ENCODE measurements at places on chromosomes 6 and 20. TPM values are rescaled to one million over a fixed set of nuclear protein-coding genes. Genes with fewer than 3 reads are reported as not detected.
A peak's percentile ranks its signal among the peaks of the same experiment; 100 is the strongest.

GRCh38 chr6:70956191-70956450, 739 bp downstream of the B3GAT2 start:
- no peaks in the 10 kb centered on the region for H3K36me3 ChIP-seq
- H3K27me3 ChIP-seq = peaks cover 56% of the 10 kb centered on the region
- H3K27ac ChIP-seq = no peak overlapping the region
- H3K4me3 ChIP-seq = peak overlapping the region; percentile 53
- no peak for DNase-seq

DNA sequence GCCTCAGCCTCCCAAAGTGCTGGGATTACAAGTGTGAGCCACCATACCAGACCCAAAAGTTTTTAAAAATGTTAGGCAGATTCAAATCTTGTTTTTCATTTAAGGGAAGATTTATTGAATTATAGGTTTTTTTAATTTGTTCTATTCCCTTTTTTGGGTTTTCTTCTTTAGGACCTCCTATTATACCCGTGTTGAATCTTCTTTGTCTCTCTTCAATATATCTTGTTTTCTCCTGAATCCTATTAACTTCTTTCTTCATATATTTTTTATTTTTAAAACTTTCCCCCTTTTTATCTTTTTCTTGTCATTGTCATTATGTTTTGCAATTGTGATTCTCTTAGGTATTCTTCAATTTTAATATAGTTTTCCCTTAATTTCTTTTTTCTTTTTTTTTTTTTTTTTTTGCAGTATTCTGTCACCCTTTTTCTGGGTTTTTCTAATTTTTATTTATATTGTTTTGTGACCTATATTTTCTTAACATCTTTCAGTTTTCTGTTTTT, 45.9 kb upstream of the NOP56 start:
- H3K4me1 ChIP-seq = no peaks in the 10 kb centered on the region
- no peak overlapping the region for H3K4me3 ChIP-seq
- H3K36me3 ChIP-seq = no peaks in the 10 kb centered on the region
- no peak for DNase-seq
- no peak overlapping the region for H3K27ac ChIP-seq

DNA sequence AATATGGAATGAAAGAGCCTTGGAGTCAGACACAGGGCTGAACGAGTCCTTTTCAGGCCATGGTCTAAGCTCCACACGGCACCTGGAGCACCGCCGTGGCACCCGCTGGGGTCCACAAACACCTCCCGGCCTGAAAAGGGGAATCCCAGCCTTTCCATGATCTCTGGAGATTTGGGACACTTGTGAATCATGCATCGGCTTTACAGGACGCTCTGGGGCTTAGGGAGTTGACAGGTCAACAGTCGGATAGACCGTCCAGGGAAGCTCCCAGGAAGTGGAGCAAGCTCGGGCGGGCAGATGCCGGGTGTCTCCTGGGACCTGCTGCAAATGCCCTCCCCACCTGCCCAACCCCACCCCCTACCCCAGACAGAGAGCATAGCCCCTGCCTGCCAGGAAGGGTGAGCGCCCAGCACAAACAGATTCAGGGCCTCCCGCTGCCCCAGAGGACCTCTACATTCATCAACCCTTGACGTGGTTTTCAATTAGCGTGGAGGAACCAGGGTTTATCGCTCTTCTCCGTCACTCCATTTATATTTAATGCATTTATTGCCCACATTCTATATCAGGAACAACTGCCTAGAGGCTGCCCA, 53.6 kb downstream of the YTHDF1 start:
- H3K36me3 ChIP-seq = no peaks in the 10 kb centered on the region
- no peak overlapping the region for H3K27ac ChIP-seq
- no peak overlapping the region for H3K4me3 ChIP-seq
- H3K4me1 ChIP-seq = no peaks in the 10 kb centered on the region

- DNase-seq = no peak
- H3K27me3 ChIP-seq = peaks cover 3% of the 10 kb centered on the region
- H3K27ac ChIP-seq = no peak overlapping the region
- H3K36me3 ChIP-seq = no peaks in the 10 kb centered on the region
- H3K4me3 ChIP-seq = no peak overlapping the region
Measured at GRCh38 chr6:44594481-44594880, 207.0 kb downstream of the CDC5L start.

DNA sequence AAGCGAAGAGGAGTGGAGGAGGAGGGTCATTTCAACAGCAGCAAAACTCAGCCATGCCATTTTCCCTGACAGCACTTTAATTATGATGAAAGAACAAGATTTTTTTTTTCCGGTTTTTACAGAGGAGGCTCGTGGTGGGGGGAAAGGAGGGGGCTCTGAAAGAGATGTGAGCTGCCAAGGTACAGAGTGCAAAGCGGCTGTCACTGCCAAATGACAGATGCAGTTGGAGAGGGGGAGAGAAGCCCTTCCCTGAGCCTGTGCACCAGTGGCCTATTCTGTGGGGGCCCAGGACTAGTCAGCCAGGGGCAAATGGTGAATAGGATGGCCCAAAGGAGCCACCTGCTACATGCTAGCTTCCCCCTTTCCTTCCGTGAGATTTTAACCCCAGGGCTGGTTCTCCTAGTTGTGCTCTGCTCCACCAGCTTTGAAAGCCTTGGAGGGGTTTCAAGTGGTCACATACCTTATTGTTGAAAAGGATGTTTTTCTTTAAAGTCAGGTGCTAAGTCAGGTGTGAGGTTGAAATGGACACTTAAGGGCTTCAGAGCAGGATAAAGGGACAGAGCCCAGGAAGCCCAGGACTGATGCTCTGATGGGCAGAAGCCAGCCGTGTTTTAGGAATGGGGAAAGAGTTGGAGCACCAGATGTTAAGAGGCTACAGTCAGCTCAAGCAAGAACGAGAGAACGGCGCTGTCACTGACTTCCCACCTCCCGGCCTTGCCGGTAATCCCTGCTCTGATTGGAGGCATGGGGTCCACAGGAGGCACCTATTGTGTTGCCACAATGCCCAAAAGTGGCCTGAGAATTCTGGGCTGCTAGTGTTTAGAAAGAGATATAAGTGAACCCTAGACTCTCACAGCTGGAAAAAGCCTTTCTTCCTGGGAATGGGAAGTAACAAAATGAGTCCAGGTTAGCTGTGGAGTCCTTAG, 24.8 kb downstream of the GNAS start:
- DNase-seq = no peak
- no peak overlapping the region for H3K4me3 ChIP-seq
- H3K27ac ChIP-seq = no peak overlapping the region
- H3K36me3 ChIP-seq = no peaks in the 10 kb centered on the region
- H3K27me3 ChIP-seq = no peaks in the 10 kb centered on the region

- DNase-seq = no peak
- H3K36me3 ChIP-seq = no peaks in the 10 kb centered on the region
- peak within 1 kb of the TSS; percentile 62 for H3K4me3 ChIP-seq
Measured at GRCh38 chr20:768426-768978, at the start of gene SLC52A3. Gene SLC52A3, minus strand, starts transcription at chr20:768500. Its CDS starts 2,726 bp downstream, at chr20:765774.

DNA sequence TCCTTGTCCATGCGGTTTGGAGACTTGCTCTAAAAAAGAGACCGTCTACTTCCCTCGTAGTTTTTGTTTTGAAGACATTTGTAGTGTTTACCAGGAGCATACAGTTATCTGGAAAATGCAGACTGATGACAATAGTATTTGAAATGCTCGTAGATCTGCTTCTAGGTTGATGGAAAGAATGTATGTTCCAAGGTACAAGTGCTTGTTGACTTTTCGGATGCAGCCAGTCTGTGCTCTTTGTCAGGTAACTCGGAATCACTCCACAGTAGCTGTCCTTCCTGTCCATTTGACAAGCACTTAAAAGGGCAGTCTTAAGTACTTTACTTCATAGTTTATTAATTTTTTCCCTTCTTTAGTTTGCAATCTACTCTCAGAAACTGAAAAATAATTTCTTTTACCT, 194.8 kb downstream of the ESR1 start:
- no peaks in the 10 kb centered on the region for H3K27me3 ChIP-seq
- DNase-seq = no peak
- no peaks in the 10 kb centered on the region for H3K36me3 ChIP-seq
- no peaks in the 10 kb centered on the region for H3K4me1 ChIP-seq

DNA sequence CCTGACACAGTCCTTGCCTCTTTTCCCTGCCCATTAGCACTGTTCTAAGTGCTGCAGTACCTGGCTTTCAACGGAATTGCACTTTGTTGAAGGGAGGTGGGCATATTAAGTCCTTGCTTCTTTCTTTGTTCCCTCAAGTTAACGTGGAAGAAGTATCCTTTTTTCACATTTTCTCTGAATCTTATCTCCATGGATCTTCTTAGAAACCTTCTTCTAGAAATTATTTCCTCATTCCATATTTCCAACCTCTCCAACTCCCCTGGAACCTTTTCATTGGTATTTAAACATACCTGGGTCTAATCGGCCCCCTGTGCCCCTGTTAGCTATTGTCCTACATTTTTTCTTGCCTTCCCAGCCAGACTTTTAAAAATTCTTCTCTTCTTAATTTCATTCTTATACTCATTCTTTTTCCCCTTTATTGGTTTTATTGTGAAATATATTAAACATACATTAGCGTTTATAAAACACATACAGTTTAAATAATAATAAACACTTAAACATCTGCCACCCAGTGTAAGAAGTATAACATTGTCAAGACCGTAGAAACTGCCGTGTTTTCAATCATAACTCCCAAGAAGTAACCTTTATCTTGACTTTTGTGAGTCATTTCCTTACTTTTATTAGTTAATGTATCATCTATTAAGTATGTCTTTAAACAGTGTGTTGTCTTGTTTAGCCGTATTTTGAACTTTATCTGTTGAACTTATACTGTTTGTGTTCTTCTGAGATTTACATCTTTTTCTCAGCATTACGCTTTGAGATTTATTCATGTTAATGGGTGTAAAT, 118.2 kb downstream of the CDKAL1 start:
- H3K4me3 ChIP-seq = no peak overlapping the region
- DNase-seq = no peak
- H3K27ac ChIP-seq = no peak overlapping the region
- H3K36me3 ChIP-seq = no peaks in the 10 kb centered on the region
- H3K27me3 ChIP-seq = no peaks in the 10 kb centered on the region

- peak overlapping the region; percentile 35 for H3K27ac ChIP-seq
- no peaks in the 10 kb centered on the region for H3K36me3 ChIP-seq
- no peak overlapping the region for H3K4me3 ChIP-seq
- DNase-seq = peak; percentile 48
- no peaks in the 10 kb centered on the region for H3K27me3 ChIP-seq
Measured at GRCh38 chr6:53437557-53438202, 88.9 kb upstream of the ELOVL5 start.

DNA sequence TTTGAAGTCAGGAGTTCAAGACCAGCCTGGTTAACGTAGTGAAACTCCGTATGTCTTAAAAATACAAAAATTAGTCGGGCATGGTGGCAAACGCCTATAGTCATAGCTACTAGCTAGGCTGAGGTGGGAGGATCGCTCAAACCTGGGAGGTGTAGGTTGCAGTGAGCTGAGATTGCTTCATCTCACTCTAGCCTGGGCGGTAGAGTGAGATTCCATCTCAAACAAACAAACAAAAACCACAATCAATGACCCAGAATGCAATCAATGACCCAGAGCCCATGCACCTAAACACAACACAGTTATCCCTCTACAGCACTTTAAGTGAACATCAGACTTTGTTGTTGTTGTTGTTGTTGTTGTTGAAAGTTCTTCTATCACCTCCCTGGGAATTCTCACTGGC, 77.9 kb downstream of the MYB start:
- no peak for DNase-seq
- no peaks in the 10 kb centered on the region for H3K4me1 ChIP-seq
- no peak overlapping the region for H3K27ac ChIP-seq
- no peaks in the 10 kb centered on the region for H3K36me3 ChIP-seq
- peaks cover 7% of the 10 kb centered on the region for H3K27me3 ChIP-seq

- no peaks in the 10 kb centered on the region for H3K36me3 ChIP-seq
- H3K27ac ChIP-seq = peak overlapping the region; percentile 87
- no peak for DNase-seq
- H3K4me3 ChIP-seq = no peak overlapping the region
- H3K4me1 ChIP-seq = peaks cover 52% of the 10 kb centered on the region
Measured at GRCh38 chr20:62601172-62601571, 41.1 kb upstream of the SLCO4A1 start.

DNA sequence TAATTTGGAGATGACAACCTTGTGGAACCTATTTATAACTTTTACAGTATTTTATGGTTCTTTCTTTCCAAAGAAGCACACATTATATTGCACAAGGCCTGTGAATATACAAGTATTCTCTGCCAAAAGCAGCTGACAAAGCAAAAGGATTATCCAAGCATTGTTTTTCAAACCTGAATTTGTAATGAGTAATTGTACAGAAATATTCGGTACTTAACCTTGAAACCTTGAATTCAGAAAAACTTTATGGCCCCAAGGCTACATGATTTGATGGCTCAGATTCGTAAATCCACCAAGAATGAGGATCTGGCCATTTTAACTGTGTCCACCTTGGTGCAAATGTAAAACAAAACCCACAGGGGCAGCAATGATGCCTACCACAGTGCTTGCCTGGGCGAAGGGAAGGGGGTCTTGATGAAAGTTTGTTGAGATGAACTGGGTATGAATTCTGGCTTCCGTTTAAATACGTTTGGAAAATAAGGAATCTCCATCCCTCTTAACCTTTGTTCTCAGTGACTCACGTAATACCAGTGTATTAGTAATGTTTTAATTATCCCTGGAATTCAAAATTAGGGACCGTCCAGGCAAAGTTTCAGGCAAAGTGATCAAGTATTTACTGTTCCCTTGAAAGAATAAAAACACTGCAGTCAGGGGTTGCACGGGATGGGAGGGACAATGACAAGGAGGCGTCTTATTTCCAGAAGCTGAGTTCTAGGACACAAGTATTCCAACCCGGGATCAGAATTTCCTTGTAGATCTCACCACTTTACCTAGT, 2.7 kb upstream of the RBM24 start:
- no peaks in the 10 kb centered on the region for H3K27me3 ChIP-seq
- H3K27ac ChIP-seq = peak overlapping the region; percentile 83
- peak; percentile 74 for DNase-seq
- H3K4me3 ChIP-seq = peak overlapping the region; percentile 89
- H3K36me3 ChIP-seq = peaks cover 2% of the 10 kb centered on the region

GRCh38 chr6:11219400-11219834, 13.1 kb downstream of the NEDD9 start:
- no peaks in the 10 kb centered on the region for H3K36me3 ChIP-seq
- H3K27me3 ChIP-seq = no peaks in the 10 kb centered on the region

GRCh38 chr6:53290537-53291510, 57.9 kb downstream of the ELOVL5 start:
- no peaks in the 10 kb centered on the region for H3K27me3 ChIP-seq
- 0 out of 2 replicates have a peak overlapping the region, but pooled peaks have one; percentile 9 for H3K27ac ChIP-seq
- H3K4me1 ChIP-seq = peaks cover 6% of the 10 kb centered on the region
- H3K36me3 ChIP-seq = peaks cover 24% of the 10 kb centered on the region

DNA sequence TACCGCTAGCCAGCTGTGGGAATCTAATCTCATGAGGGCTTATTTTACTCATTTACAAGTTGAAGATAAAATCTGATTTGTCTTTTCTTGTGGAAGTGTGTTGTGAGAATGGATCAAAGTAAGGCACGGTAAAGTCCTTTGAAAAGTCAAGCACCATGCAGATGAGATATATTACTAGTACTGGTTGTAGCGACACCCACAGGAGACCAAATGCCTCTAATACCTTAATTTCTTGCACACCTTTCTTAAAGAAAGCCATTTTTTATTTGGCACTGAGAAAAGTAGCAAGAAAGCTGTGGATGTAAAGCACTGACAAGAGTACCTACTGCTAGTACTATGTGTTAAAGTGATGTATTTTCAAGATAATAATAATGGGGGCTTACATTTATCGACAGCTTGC, 191.0 kb upstream of the MMS22L start:
- H3K27me3 ChIP-seq = no peaks in the 10 kb centered on the region
- no peak for DNase-seq
- H3K4me1 ChIP-seq = no peaks in the 10 kb centered on the region
- no peaks in the 10 kb centered on the region for H3K36me3 ChIP-seq
- H3K4me3 ChIP-seq = no peak overlapping the region
- no peak overlapping the region for H3K27ac ChIP-seq

Gene SCUBE3
- 1.6 TPM for total RNA-seq

Gene TDRD6
- not detected for total RNA-seq

Gene C20orf96
- 20.5 TPM for total RNA-seq

Gene GJA10
- not detected for total RNA-seq

Gene LZTS3
- total RNA-seq = 5.2 TPM

Gene SLC17A2
- not detected for total RNA-seq

Data from Panc1 (cell line).